ENCODE measurements at places on chromosomes 1 and 21.

DNA sequence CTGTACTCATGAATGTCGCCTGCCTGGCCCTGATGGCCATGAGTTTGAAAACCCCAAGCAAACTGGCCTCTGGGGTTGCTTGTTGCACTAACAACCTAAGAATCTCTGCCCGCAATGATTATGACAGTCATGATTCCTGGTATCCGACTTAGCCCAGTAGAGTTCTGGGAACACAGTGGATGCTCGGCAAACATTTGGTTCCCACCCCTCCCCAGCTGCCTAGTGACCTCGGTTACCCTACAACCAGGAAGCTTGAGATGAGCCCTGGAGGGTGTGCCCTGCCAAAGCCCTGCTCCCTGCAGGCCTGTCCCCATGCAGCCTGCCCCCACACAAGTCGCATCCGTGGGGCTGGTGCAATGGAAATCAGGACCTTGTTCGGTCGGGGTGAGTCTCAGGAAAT lies 76.0 kb upstream of the ZBTB40 start:
- no peak for DNase-seq

DNA sequence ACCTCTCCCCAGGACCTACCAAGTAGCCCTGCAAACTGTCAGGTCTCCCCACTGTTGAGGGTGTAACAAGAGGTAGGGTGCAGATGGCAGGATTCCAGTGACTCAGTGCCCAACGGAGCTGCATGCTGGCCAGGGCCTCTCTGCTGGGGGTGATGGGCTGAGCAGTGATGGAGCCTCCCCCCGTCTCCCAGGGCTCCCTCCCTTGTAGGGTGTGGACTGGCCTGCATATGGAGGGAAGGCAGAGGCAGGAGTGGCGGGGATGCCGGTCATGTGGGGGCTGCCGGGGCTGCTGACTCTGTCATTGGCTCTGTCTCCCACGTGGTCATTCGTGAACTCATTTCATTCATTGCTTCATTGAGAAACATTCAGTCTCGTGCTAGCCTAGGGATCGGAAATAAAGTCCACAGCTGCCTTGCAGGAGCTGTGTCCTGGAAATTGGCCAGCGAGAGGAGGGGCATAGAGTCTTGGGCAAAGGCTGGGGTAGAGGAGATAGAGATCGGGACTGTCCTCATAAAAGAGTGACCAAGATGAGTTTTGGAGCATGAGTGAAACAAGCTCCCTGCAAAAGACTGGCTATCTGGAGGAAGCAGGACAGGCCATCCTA lies 22.9 kb upstream of the DISP3 start:
- DNase-seq: no peak

DNA sequence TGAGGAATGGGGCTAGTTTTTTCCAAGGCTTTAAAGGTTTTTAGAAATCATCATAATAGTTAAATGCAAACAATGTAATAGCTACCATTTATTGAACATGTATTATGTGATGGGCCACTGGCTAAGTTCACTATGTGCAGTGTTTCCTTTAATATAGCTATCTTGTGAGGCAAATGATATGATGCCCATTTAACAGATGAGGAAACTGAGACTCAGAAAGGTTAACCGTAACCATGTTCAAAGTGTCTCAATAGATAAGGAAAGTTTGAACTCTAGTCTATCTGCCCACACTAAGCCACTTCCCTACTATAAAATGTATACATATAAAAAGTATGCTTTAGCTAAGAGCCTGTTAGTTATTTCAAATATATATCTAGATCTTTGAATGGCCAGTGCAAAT lies 64.8 kb downstream of the GNG12 start:
- no peak for DNase-seq

GRCh38 chr1:93995837-93996536 lies 86.8 kb upstream of the GCLM start:
- no peak for DNase-seq

- no peak for DNase-seq
Measured at GRCh38 chr1:41618871-41619270, 134.4 kb upstream of the EDN2 start.

DNA sequence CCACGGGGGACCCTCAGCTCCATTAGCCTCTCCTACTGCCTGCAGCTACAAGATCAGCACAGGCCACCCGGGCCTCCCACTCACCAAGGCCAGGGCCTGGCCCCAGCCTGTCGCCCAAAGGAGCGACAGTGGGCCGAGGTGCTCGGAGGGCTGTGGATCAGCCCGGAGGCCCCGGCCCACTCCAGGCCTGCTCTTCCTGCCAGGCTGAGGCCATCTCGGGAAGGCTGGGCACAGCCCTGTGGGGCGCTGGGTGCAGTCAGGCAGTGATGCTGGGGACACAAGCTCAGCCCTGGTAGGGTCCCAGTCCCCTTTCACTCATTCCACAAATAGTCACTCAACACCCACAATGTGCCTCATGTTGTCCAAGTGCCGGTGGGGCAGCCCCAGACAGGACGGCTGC lies 58.8 kb downstream of the CASZ1 start:
- no peak for DNase-seq

GRCh38 chr21:25979845-25980616 lies 190.5 kb downstream of the APP start:
- no peak for DNase-seq

DNA sequence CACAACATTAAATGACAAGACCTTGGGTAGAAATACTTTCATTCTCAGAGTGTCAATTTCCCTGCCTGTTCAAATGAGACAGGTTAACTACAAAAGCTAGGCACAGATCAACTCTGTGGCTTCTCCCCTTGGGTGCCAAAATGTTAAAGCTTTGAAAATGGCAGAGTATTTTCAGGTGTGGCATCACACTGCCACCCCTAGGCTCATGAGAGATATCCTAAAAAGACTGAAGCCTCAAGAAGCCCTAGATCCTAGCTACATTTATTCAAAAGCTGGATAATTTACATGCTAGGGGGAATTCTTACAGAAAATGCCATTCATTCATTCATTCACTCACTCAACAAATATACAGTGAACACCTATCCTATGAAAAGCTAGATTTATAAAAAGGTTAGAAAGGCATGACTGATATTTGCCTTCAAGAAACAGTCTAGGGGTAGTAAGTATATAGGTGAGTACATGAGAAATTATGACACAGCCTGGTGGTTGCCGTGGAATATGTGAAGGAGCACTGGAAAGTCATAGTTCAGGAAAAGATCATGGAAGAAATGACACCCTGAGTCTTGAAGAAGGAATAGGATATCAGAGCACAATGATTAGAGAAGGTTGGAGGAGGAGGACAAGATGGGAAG lies 15.9 kb upstream of the RAB4A start:
- no peak for DNase-seq

- DNase-seq: no peak
Measured at GRCh38 chr1:4752059-4752458, 97.7 kb downstream of the AJAP1 start.

DNA sequence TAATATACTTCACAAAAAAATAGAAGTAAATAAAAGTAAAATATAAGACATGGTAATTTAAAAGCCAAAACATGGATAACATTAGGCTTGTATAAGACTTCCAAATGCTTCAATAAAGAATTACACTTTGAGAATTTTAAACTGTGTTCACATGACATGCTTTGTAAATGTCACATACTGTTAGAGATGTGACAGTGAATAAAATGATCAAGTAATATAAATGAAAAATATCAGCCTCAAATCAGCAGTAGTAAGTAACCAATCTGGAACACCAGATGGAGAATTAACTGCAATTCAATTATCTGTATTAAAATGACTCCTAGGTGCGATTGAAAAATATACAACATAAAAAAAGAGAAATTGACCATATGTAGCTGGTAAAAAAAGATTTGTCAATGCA lies 1260.8 kb downstream of the BRINP3 start:
- DNase-seq: no peak

GRCh38 chr1:226989085-226989920 lies 49.2 kb downstream of the COQ8A start:
- no peak for DNase-seq

All from stimulated activated CD8-positive, alpha-beta memory T cell treated with anti-CD3 and anti-CD28 coated beads, Interleukin-7, amount 100 ng/mL, for 1 hour (primary cell).